ENCODE measurements at places on chromosomes 7 and 10.

DNA sequence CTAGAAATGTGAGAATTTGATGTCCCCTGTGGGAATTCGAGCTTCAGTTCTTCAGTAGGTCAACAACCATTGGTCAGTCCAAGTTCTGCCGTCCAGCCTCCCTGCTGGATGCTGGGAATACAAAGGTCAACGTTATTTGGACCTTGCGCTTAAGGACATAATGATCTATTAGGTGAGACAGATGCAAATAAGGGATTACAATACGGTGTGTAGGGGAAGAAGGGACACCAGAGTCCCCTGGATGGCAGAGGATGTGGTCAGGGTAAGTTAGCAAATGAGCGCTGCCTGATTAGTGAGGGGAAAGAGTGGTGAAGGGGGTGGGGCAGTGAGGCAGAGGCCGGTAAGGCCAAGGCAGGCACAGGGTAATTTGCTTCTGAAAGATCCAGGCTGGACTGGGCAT, 16.2 kb downstream of the CCNY start:
- no peaks in the 10 kb centered on the region for H3K27me3 ChIP-seq
- H3K36me3 ChIP-seq, result peaks cover 3% of the 10 kb centered on the region
- DNase-seq, result no peak
- no peak overlapping the region for H3K4me3 ChIP-seq

DNA sequence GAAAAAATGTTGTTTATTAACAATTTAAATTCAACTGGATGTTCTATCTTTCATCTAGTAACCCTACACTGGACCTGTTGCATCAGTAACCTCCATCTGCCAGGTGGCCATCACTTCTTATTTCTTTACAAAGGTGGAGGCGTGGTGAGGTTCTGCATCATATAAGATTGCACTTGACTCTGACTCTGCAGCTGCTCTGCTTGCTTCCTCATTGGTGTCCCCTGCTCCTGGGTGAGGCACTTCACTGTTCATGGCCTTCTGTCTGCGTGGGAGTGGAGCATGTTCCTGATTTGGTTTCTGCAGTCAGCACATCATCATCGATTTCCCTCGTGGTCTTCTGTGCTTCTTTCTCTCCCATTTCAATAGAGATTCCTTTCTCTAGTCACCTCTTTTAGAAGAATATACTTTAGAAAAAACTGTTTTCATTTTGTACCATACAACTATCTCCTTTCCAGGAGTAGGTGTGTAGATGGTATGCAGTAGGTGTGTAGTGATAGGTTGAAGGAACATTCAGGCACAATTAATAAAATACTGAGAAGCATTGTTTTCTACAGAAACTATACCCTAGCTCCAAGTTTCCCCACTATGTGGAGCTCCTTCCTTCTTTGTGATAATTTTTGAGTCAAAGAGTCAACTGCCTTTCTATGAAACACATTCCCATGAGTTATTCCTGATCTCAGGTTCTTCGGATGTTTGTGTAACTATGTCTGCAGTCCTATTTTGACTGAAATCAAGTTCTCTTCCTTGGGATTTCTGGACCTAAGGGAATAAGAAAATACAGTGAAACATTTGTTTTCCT, 231.7 kb upstream of the CNTNAP2 start:
- H3K27ac ChIP-seq, result no peak overlapping the region
- DNase-seq, result no peak
- no peak overlapping the region for H3K4me3 ChIP-seq
- peaks cover 2% of the 10 kb centered on the region for H3K36me3 ChIP-seq
- H3K4me1 ChIP-seq, result peaks cover 14% of the 10 kb centered on the region

DNA sequence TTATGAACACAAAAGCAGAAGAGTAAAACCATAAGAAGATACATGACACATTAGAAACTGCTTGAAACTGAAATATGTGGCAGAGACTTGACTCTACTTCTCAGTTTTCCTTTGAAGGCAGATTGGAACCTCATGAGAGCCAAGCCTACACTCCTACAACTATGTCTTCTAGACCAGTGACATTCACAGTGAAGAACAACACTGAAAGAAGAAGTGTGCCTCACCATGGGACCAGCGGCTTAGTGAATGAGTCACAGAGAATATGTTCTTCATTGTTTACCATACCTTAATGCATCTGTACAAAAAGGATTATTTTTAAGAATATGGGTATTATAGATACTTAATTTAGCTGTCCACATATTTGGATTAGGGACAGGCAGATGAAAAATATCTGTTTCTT, 248.3 kb downstream of the CDC14C start:
- no peaks in the 10 kb centered on the region for H3K36me3 ChIP-seq
- DNase-seq, result no peak
- H3K4me1 ChIP-seq, result no peaks in the 10 kb centered on the region
- no peaks in the 10 kb centered on the region for H3K27me3 ChIP-seq
- no peak overlapping the region for H3K27ac ChIP-seq

DNA sequence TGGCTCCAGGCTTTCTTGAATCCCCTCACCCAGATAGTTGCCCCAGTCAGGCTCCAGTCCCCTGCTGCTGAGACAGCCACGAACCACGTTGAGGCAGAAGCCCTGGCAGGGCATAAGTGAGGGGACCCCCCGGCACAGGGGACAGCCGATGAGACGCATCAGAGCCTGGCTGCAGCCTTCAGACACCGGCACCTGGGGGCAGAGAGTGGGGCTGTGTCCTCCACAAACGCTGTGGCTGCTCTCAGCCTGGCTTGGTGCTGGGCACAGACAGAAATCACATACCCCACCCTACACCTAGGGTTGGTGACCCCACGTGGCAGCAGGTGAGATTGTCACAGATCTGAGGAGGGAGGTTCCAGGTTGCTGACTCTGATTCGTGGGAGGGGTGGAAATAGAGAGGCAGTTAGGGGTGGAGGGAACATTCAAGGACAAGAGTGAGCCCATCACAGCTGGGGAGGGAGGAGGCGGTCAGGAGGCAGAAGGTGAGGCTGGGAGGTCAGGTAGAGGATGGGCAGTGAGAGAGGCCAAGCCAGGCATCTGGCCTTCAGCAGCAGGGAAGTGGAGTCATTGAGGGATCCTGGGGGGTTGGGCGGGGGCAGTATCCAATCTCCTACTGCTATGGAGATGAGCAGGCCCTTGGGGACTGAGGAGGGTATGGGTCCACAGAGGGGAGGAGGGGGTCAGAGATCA, 3.2 kb downstream of the GPC2 start:
- H3K4me1 ChIP-seq, result peaks cover 50% of the 10 kb centered on the region
- peak overlapping the region; percentile 86 for H3K4me3 ChIP-seq
- peaks cover 14% of the 10 kb centered on the region for H3K27me3 ChIP-seq
- DNase-seq, result no peak
- H3K27ac ChIP-seq, result no peak overlapping the region

GRCh38 chr7:123761729-123762128, 12.9 kb upstream of the WASL start:
- H3K36me3 ChIP-seq, result peaks cover 6% of the 10 kb centered on the region
- no peak overlapping the region for H3K4me3 ChIP-seq
- no peaks in the 10 kb centered on the region for H3K27me3 ChIP-seq
- H3K27ac ChIP-seq, result no peak overlapping the region

DNA sequence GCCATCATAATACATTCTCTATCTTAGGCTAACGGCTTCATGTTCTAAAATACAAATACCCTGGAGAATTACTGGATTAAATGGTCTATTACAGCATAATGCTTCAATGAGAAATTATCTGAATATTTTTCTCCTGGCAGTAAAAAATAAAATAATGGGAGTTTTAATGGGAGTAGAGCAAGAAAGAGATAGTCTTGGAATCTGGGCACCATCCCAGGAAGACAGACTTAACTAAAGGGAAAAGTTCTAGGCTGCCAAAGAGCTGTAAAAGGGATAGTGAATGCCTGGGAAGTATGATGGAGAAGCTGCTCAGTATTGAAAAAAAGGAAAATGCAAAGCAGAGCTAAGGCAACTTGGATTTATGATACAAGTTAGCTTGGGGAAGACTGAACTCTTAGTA, 12.1 kb upstream of the SYPL1 start:
- no peak overlapping the region for H3K27ac ChIP-seq
- DNase-seq, result no peak
- H3K4me3 ChIP-seq, result no peak overlapping the region
- no peaks in the 10 kb centered on the region for H3K27me3 ChIP-seq
- no peaks in the 10 kb centered on the region for H3K36me3 ChIP-seq

- no peaks in the 10 kb centered on the region for H3K27me3 ChIP-seq
- DNase-seq, result no peak
- H3K4me1 ChIP-seq, result peaks cover 61% of the 10 kb centered on the region
Observed at GRCh38 chr7:92765725-92766124, 70.6 kb downstream of the CDK6 start.

DNA sequence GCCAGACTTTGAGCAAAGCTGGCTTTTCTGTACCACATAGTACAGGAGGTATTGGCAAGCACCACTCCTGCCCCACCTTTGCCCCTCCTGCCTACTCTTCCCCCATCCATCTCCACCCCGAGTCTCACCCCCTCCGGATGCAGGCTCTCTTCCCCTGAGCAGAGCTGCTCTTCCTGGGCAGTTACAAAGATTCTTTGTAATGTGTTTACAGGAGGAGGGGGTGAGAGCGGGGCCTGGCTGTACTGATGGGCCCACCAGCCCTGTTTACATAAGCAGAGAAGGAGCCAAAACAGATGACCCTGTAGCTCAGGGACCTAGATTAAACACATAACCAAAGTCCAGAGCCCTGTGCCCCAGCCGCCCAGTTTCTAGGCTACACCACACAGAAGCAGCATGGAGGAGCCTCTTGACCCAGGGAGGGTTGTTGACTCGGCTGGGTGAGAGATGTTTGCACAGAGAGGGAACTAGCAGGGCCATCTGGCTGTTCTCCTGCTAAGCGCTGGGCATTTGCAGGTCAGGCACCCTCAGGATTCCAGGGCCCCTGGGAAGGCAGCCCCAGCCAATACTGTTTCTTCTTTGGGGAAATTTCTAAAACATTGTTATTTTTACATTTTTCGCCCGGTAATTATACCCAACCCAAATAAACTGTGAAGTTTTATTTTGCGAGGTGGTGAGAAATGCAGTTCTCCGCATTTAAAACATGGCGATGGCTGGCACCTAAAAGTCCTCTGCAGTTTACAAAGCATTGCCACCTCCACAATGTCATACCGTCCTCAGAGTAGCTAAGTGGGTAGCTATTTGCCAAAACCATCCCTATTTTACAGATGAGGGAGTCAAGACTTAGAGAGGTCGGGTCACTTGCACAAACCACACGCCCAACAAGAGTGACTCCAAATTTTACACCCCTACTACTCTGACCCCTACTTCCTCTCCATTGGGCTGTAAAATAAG, 11.4 kb upstream of the ZKSCAN1 start:
- peaks cover 14% of the 10 kb centered on the region for H3K4me1 ChIP-seq
- DNase-seq, result no peak
- H3K4me3 ChIP-seq, result peak overlapping the region; percentile 77
- peaks cover 10% of the 10 kb centered on the region for H3K27me3 ChIP-seq
- H3K36me3 ChIP-seq, result no peaks in the 10 kb centered on the region

GRCh38 chr7:150379441-150380379, 580 bp downstream of the ZNF775 start:
- peaks cover 74% of the 10 kb centered on the region for H3K4me1 ChIP-seq
- H3K36me3 ChIP-seq, result no peaks in the 10 kb centered on the region
- peak overlapping the region; percentile 98 for H3K27ac ChIP-seq
- peak; percentile 43 for DNase-seq
- H3K27me3 ChIP-seq, result no peaks in the 10 kb centered on the region

- DNase-seq, result no peak
- peaks cover 18% of the 10 kb centered on the region for H3K4me1 ChIP-seq
- H3K27ac ChIP-seq, result no peak overlapping the region
- no peak overlapping the region for H3K4me3 ChIP-seq
Observed at GRCh38 chr7:128211626-128212025, 29.5 kb upstream of the LEP start.

GRCh38 chr10:4086131-4086898, 301.3 kb upstream of the KLF6 start:
- H3K27ac ChIP-seq, result no peak overlapping the region
- no peak for DNase-seq
- no peaks in the 10 kb centered on the region for H3K36me3 ChIP-seq
- peaks cover 22% of the 10 kb centered on the region for H3K4me1 ChIP-seq

DNA sequence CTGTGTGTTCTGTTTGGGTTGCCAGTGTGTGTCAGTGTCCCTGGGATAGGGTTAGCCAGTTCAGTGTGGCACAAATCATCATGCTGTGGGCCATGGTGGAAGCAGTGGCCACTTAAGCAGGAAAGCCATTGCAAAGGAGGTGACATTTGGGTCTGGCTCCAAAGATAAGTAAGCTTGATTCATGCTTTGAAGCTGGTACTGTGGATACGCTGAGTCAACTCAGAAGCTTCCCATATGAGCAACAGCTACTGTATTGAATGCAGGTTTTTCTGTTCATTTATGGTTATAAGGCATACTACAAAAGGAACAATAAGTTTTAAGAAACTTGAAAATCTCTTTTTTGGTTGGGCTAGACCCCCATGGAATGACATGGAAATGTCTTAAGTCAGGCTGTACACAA, 143.1 kb downstream of the BMPER start:
- no peaks in the 10 kb centered on the region for H3K36me3 ChIP-seq
- peaks cover 3% of the 10 kb centered on the region for H3K4me1 ChIP-seq
- no peaks in the 10 kb centered on the region for H3K27me3 ChIP-seq
- no peak overlapping the region for H3K4me3 ChIP-seq
- H3K27ac ChIP-seq, result no peak overlapping the region
- no peak for DNase-seq

GRCh38 chr10:17406036-17406834, 48.2 kb downstream of the ST8SIA6 start:
- no peaks in the 10 kb centered on the region for H3K36me3 ChIP-seq
- no peaks in the 10 kb centered on the region for H3K27me3 ChIP-seq
- peaks cover 10% of the 10 kb centered on the region for H3K4me1 ChIP-seq
- H3K4me3 ChIP-seq, result no peak overlapping the region

Measured in neural crest cell (in vitro differentiated cells).